HuH-7 (cell line): ENCODE measurements at places on chromosomes 12 and 14.

DNA sequence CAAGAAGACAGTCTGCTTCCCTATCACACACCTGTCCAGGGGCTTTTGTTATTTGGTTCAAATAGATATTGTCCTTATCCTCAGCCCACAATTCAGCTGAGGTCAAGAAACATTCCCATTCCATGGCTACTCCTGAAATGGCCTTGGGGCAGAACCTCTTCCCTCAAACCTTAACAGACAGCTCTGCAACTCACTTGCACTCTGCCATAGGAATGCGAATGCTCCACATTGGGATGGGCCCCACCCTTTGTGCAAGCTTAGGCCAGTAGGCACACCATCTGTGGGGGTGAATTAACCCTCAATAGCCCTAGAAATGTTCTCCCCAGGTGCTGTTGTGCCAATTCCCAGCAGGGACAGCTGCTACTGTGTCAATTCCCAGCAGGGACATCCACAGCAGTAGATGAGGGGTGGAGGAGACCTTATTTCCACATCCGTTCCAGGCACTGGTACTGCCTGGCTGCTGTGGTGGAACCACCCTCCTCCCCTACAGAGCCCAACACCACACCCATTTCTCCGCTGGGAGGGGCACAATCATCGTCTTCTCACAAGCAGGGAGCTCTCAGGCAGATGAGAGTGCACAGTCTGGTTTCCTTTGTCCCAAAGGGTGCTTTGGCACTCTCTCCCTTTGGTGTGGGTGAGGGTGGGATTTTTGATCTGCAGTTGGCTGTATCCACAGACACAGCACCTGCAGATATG lies 42.3 kb upstream of the GLIPR1 start:
- no peak for DNase-seq

DNA sequence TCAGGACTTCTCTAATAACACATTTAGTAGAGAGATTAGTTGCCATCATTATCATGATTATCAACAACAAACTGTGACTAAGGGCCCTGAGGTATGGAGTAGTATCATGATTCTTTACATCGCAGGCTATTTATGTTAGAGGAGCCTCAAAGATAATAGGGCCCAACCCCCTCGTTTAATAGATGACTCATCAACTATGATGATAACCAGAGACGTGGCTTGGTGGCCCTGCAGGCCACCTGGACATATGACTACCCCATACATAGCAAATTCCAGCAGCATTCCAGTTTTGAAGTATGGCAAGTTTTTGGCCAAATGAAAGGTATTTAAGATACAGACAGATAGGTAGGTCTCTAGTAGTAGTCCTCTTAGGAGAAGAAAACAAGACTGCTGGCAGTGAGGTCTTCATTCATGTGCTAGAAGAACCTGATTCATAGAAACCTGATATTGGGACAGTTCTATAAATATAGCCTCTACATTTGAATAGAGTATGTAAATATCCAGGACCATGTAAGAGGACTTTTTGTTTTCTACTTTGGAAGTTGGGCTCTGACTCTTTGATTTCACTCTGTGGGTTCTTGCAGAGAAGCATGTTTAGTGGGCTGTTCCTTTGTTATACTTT lies 5.6 kb downstream of the RIC8B start:
- DNase-seq = no peak

GRCh38 chr14:101957406-101958234 lies 6.8 kb upstream of the DYNC1H1 start:
- no peak for DNase-seq

GRCh38 chr12:28787151-28787550 lies 361.9 kb upstream of the FAR2 start:
- DNase-seq = no peak

DNA sequence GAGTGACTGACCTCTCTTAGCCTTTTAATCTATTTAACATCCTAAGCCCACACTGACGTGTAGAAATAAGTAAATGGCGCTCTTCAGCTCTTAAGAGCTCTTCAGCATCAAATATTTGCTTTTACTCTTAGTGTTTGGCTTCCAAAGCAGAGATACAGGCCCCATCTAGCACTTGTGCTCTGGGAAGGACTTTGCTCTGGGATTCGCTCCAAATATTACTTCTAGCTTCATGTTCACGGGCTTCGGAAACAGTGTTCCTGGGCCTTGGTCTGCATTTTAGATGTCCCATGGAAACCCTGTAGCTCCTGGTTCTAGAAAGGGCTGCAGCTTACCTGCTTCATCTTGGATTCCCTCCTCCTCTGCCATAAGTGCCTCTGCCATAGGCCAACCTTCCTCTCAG lies 2.7 kb upstream of the NKX2-8 start:
- no peak for DNase-seq

GRCh38 chr14:54170301-54170700 lies 213.7 kb upstream of the BMP4 start:
- no peak for DNase-seq

- DNase-seq = peak; percentile 86
These were observed at the start of gene PDE3A for GRCh38 chr12:20368114-20368650. Gene PDE3A (plus strand): TSS chr12:20368537. CDS start chr12:20369285, 748 bp downstream.

- peak; percentile 24 for DNase-seq
These were observed 498.4 kb downstream of the RMST start for GRCh38 chr12:97960741-97961608.

GRCh38 chr12:101019667-101020066 lies 190.4 kb downstream of the SLC5A8 start:
- no peak for DNase-seq

DNA sequence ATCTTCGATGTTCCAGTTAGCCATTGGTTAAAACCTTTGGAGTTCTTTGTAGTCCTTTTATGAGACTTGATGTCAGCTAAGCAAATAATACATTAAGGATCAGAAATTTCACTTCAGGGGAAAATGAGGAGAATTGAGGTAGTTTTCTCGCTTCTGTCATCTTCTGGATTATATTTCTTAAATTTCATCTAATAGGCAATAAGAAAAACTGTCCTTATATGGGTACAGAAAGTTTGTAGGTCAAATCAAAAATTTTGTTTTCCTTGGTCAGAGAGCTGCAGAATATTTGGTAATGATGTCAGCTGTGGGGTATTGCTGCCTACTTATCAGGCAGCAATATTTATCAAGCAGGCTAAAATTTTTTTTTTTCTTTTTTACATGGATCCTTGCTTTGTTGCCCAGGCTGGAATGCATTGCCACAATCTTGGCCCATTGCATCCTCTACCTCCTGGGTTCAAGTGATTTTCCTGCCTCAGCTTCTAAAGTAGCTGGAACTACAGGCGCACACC lies 37.1 kb downstream of the RIMKLB start:
- no peak for DNase-seq

DNA sequence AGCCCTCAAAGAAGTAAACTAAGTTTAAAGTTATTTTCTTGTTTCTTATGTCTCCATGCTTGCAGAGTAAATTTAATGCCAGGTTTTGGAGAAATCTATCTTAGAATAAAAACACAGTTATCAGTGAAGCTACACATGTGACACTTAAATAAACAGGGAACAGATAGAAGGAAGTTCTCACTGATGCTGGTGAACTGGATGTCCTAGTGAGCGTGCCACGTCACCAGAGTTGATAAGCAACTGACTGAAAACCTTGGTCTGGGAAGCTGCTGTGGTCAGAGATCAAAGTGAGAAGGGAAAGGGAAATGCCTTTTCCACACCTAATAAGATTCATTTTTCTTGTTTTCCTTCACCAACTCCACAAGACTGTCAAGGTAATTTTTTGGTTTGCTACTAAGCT lies 74.8 kb upstream of the PCED1B start:
- DNase-seq = no peak

GRCh38 chr12:52084491-52085231 lies 5.2 kb downstream of the SMIM41 start:
- DNase-seq = no peak

DNA sequence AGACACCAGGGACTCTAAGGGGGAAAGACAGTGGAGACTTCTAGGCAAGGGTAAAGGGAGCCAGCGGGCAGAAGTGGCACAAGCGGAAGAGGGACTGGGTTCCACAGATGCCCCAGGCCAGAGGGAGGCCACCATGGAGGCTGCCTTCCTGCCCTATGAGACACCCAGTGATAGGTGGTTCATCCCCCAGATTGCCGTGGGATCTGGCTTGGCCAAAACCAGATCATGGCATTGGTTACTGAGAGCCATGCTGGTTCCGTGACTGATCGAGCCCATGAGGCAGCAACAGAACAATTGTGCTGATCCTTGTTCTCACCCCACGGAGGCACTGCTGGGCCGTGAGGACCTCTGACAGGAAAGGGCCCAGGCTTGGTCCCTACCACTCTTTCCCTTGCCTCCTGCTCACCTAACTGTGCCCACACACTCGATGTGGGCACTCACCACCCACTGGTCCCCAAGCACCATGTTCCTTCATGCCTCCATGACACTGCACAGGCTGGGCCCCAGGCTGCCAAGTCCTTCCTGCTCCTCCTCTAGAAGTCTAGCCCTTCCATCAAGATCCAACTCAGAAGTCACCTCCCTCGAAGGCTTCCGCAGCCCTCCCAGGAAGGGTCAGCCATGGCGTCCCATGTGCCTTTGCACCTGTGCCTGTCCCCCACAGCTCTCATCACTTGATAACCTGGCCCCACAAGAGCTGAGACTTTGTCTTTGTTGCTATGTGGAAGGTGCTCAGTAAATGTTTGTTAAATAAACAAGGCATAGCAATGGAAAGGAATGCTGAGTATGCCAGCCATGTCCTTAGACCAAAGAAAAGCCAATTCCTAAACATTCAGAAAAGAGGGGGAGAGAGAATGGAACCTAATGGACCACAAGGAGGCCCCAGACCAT lies 7.3 kb downstream of the KRT79 start:
- no peak for DNase-seq

GRCh38 chr12:80778005-80778541 lies 61.4 kb downstream of the MYF5 start:
- peak; percentile 12 for DNase-seq

DNA sequence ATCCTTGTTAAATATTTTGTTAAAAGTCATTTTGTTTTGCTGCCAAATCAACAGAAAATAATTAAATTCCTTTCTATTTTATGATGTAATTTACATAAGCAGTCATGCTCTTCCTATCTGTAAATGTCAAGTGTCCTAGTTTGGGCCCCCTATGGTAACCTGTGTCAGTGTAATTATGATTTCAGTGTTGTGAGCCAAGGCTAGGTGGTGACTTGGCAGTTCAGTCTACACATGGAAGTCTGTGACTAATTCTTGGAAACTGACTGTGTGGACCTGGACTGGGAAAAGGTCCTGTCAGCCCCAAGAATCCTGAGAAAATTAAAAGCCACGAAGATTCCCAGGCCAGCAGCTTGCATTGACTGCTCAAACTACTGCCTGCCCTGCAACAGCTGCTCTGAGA lies 371.0 kb downstream of the FUT8 start:
- DNase-seq = no peak

DNA sequence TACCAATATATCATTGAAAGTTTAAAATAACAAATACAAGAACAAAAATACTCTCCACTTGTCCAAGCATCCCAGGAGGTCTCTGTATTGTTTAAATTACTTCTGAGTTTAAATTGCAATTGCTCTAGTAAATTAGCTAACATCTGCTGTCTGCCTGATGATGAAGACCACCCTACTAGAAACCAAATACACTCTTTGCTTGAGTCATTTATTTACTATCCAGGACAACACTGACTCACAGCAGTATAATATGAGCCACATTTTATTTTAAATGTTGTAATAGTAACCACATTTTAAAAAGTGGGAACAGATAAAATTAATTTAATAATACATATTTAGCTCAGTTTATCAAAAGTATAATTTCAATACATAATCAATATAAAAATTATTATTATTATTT lies 62.9 kb upstream of the EEA1 start:
- DNase-seq = no peak

- DNase-seq = no peak
These were observed 135.0 kb upstream of the AMIGO2 start for GRCh38 chr12:47214771-47215170.

DNA sequence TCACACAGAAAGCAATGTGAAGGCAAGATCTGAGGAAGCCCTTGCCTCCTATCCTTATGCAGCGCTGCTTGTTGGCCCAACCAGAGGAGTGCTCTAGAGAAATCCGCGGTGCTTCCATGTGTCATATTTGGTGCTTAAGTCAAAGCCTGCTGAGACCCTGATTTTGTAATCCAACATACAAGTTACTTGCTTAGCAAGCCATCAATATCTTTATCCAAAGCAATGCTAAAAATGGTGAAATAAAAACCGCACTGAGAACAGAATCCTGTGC lies 250.0 kb downstream of the MED13L start:
- no peak for DNase-seq

GRCh38 chr12:107152315-107152714 lies 59.0 kb upstream of the CRY1 start:
- DNase-seq = no peak

- DNase-seq = no peak
These were observed 10.9 kb upstream of the SALL2 start for GRCh38 chr14:21537090-21537424.

DNA sequence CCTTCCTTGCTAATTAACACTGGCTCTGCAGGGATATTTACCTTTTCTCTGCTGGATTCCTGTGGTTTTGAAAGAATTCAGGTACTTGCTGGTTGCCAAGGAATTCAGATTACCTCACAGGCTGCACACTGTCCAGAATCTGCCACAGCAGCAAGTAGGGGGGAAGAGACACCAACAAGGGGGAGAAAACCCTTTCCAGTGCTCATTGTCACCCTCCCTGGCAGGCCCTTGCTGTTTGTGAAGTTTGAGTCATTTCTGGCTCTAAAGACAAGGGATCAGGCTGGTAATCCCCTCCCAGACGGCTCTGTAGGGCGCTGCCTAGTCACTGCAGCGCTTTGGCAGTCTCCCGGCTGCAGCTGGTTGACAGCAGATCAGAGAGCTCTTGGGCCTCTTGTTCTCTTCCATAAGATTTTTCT lies 50.8 kb downstream of the TTLL5 start:
- DNase-seq = peak; percentile 42

DNA sequence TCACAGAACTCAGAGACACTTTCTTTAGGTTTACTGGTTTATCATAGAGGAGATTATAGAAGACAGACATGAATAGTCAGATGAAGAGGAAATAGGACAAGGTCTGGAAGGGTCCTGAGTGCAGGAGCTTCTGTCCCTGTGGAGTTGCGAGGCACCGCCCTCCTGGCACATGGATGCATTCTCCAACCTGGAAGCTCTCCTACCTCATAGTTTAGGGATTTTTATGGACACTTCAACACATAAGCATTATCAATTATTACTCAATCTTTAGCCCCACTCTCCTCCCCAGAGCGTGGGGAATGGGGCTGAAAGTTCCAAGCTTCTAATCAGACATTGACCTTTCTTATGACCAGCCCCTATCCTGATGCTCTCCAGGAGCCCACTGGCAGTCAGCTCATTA lies 12.6 kb upstream of the KRT7 start:
- DNase-seq = no peak
